ENCODE measurements at places on chromosomes 3 and 15.

GRCh38 chr15:95149036-95149435 is 917.7 kb downstream of the MCTP2 start:
- no peak for DNase-seq

GRCh38 chr3:132001999-132002398 is 32.8 kb downstream of the CPNE4 start:
- no peak for DNase-seq

- DNase-seq = no peak
Measured at GRCh38 chr15:35863655-35864054, 317.7 kb upstream of the DPH6 start.

DNA sequence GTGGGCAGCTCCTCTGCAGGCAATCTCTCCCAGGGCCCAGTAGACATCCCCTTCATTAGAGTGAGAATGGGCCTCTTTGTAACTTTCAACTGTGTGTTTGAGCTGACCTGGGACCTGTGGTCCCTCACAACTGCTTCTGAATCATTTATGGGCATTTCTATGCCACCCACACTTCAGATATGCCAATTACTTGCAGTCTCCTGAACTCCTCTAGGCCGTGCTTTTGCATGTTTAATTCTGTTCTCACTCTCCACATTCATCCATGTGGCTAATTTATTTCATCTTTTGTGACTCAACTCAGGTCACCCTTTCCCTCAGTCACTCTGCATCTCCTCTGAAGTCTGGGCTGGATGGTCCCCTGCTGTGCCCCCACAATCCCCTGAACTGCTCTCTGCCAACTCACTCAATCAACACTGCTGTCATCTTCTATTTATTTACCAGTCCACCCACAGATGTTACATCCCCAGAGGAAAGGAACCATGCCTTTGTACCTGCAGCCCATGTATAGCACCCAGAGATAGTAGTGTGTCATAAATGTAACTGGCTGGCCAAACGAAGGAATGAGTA is 364.7 kb downstream of the EPHB1 start:
- DNase-seq = no peak

DNA sequence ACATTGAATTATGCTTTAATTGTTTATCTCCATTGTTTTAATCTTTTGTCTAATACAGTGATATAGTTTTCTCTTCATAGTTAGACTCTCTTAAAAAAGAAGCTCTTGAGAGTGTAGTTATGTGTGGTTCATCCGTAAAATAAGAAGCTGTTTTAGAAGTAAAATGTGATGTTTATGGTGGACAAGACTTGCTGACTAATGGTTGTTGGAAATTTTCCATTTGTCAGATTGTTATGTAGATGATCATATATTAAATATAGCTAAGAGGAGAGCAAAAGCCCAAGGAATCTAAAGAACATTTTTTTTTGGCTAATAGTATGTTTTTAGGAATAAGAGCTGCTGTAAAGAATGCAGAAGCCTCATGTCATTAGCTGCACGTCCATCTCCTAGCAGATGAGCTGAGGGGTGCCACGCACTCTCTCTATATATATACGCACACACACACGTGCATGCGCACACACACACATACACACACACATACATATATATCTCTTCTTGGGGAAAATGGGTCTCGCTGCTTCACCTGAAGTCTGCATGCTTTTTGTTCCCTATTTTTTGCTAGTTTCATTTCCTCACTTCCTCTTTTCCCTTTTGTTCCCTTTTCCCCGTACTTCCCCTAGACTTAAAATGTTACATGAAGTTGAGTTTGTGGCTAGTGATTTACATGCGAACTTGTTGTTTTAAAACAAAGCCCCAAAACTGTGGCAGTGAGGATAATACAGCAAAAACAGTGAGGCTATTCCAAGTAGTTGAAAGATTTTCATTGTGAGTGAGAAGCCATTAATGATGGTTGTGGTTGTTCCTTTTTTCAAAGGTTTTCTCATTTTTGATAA is 107.8 kb downstream of the MBNL1 start:
- DNase-seq = no peak

- DNase-seq = no peak
Measured at GRCh38 chr3:183410280-183410679, 18.1 kb downstream of the MCF2L2 start.

DNA sequence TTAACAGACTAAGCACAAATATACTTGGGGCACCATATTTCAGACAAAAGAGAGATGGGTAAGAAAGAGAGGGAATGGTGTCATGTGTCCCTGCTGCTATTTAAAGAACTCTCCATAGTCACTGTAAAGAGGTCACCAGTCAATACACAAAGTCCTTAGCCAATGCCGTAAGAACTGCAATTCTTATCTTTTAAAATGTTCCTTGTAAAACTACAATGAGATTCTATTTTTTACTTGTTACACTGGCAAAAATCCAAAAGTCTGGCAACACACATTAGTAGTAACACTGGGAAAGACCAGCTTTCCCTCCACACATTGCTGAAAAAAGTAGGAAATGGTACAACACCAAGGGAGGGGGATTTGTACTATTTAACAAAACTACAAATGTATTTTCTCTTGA is 189.4 kb downstream of the TBC1D5 start:
- DNase-seq = no peak

DNA sequence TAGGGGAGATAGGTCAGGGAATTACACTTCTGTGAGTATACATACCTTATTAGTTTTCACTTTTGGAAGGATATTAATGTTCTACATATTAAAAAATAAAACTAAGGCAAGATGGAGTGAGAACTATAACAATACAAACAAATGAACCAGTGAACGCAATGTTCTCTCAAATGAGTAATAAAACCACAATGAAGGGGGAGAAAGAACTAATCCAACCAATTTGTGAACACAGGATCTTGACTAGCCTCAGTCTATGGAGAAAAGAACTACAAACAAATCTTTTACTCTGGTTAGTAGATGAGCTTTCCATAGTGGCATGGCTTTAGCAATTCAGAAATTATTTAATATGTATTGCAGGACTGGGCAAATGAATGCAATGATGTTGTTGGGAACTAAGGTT is 26.9 kb upstream of the ATOSA start:
- DNase-seq = no peak

GRCh38 chr15:70920981-70921696 is 28.5 kb downstream of the LRRC49 start:
- DNase-seq = no peak

GRCh38 chr3:23365066-23365465 is 161.9 kb downstream of the UBE2E2 start:
- no peak for DNase-seq

GRCh38 chr3:187074846-187075245 is 64.5 kb downstream of the RPL39L start:
- DNase-seq = no peak

GRCh38 chr3:32261545-32261944 is 23.1 kb downstream of the CMTM8 start:
- DNase-seq = no peak

- DNase-seq = no peak
Measured at GRCh38 chr3:184680385-184681345, 31.2 kb downstream of the MAGEF1 start.

GRCh38 chr3:101611023-101611422 is 37.0 kb downstream of the PCNP start:
- no peak for DNase-seq

- DNase-seq = no peak
Measured at GRCh38 chr3:15630646-15631350, 29.3 kb downstream of the BTD start.

DNA sequence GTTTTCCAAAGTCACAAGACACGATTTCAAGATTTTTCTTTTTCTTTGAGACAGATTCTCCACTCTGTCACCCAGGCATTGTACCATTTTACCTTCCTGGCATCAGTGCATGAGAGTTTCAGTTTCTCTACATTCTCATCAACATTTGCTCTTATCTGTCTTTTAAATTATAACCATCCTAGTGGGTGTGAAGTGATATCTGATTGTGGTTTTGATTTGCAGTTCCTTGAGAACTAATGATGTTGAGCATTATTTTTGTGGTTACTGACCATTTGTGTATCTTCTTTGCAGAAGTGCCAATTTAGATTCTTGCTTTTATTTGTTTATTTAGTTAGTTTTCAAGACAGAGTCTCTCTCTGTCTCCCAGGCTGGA is 41.2 kb downstream of the ADIPOQ start:
- DNase-seq = no peak

GRCh38 chr3:3302964-3303363 is 123.5 kb upstream of the CRBN start:
- no peak for DNase-seq

DNA sequence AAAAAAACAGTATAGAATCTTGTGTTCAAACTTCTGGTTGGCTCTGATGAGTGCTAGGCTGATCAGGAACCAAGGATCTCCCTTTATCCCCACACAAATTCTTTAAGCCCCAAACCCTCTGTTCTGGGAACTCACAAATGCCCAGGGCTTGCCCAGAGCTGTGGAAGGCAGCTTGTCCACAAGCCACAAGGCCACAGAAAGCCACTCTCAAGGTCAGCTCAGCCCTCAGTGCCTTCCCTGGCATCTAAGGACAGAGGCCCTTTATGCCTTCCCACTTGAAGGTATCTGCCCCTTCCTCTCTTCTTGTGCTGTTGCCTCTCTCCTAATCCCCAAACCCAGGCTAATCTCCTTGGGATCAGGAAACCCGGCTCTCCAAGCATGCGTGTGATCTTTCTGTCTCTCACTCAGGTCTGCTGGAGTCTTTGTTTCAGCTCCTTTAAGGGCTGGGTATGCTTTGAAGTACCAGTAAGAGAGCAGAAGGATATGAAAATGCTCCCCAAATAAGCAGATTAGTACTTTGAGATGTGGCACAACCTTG is 145.0 kb upstream of the TRIM42 start:
- no peak for DNase-seq

DNA sequence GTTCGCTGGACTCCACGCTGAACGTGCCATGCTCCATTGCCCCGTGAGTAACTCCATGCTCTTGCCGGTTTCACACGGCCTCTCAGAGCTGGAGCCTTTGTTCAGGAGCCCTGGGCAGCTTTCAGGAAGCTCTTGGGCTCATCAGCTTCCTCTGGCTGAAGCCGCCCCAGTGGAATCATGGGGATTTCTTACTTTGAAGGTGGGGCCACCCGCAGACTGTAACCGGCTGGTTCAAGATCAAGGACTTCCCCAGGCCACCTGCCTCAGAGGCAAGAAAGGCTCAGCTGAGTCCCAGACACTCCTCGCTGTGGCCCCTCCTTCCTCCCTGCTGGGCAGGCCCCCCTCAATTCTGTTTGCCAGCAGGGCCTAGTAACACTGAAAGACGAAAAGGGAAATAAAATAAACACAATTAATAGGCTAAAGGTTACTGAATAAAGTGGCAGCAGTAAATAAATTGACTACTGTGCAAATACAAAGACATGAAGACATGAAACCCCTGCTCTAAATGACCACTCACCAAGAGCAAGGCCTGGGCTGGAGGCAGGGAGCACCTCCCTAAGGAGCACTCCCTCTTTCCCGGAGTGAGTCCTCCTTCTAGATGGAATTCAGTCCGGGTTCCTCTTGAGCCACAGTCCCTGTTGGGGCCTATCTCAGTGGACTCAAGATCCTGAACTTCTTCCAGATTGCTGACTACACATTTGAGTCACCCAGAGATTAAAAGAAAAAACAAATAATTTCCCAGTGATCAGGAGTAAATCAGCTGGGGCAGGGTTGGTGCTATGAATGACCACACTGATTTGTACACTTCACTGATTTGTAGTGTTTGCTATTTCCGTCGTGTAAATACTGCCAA is 51.0 kb downstream of the ZDHHC19 start:
- no peak for DNase-seq

GRCh38 chr15:31238906-31239305 is 87.7 kb upstream of the KLF13 start:
- no peak for DNase-seq

DNA sequence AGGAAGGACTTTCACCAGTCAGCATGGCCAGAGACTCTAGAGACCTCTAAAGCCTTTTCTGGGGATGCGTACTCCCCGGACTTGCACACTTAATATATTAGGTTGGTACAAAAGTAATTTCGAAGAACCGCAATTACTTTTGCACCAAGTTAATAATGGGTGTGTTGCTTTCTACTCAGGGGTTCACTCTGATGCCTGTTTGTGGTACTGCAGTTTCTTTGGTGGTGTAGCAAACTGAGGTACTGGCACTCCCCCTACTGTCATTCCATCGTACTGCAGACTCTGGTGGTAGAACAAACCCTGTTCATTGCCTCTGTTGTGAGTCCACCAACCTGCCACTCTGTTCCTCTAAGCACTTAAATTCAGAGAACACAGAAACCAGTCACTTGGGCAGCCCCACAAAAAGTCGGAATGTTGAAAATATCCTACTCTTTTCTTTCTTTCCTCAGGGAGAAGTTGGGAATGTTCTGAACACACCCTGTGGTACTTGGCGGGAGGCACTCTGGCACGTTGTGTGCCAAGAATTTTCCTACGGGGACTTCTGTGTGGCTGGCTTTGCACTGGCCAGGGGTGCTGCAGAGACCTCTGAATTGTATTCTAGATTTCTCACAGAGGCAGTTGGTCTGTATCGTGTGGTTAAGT is 46.3 kb downstream of the GABRG3 start:
- peak; percentile 57 for DNase-seq

DNA sequence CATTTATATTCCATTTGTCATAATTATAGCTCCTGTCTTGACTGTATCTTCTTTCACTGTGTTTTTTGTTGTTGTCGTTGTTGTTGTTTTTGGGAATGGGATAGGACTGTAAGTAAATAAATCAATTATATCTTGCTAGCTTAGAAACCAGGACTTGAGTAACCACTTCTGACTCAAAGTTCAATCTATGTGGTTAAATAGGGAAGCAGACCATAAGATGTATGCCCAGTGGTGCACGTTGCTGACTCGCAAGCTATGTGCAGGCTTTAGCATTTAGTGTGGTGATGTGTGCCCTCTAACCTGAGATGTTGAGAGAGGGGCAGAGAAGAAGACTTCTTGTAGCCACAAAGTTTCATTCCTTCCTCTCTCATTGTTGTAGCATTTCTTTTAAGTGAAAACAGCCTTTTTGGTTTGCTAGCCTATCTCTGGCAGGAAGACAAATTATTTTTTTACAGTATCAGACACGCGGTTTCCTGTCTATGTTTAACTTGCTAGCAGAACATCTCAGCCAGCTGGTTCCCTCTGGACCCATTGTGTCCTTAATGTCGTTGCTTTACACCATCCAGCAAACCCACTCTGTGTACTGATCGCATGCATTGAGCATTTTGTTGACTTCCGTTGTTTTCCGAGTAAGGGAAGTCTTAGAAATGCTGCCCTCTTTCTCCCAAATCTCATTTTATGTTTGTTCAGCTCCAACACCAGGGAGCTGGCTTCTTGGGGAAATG is 52.1 kb downstream of the TGFBR2 start:
- no peak for DNase-seq

DNA sequence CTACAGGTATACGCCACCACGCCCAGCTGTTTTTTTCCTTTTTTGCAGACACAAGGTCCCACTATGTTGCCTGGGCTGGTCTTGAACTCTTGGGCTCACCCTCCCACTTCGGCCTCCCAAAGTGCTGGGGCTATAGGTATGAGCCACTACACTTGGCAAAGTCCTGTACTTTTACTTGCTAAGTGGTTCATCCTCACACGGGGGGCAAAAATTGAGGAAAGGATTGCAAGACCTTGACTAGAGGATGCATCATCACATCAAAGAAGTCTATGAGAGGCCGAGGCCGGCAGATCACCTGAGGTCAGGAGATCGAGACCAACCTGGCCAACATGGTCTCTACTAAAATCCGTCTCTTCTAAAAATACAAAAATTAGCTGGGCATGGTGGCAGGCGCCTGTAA is 116.5 kb upstream of the FAM174B start:
- DNase-seq = no peak

- DNase-seq = no peak
Measured at GRCh38 chr3:139327861-139328260, 16.0 kb upstream of the MRPS22 start.

- DNase-seq = no peak
Measured at GRCh38 chr15:63858448-63858847, 24.7 kb upstream of the HERC1 start.

GRCh38 chr3:16067837-16068471 is 106.5 kb upstream of the GALNT15 start:
- DNase-seq = peak; percentile 21
